Activated CD4-positive, alpha-beta T cell treated with anti-CD3 and anti-CD28 coated beads for 24 hours (primary cell): ENCODE measurements at places on chromosomes 2 and 18.

DNA sequence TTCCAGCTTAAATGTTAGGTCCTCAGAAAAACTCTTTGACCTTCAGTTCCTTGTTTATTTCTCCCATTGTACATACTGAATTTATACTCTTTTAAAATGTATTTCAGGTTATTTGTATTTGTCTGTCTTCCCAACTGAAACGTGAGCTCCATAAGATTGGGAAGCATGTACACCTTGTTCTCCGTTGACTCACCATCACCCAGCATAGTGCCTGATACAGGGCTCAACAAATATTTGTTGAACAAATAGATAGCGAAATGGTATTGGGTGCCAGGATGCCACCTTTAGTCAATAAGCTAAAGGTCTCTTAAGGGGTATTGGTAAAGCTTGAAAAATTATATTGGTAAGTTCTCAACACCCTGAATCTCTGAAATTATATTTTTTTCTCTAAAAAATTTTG, 1841.3 kb upstream of the CELF4 start:
- no peak for DNase-seq

DNA sequence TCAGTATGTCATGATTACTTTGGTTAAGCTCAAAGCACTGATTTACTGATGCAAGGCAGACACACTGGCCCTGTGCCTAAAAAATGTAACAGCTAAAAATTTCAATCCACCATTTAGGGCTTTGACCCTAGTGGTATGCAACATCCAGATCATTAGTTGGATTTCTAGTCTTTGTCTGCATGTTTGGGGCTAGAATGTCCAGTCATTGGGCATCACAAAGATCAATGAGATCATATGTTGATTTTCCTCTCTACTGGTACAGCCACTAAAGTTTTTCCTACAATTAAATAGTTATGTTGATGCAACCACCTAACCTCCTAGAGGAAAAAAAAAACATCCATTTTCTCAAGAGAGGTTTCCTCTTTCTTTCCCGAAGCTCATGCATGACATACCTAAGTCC, 53.4 kb upstream of the REV1 start:
- no peak for DNase-seq

DNA sequence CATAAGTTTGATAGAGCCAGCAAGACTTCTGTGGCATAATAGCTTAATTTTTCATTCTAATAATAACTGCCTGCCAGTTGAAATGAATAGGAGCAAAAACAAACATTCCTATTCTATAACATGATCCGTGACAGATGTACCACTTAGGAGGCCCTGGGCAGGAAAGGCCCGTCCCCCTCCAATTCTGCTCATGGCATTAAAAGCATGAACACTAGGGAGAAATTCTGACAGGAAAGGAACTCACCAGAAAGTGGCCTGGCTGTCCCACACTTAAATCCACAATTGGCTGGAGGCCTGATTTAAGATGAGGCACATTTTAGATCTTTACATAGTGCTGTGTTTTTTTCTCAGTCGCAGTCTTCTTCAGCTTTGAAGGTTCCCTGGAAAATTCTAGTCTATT, 261.9 kb upstream of the ETAA1 start:
- no peak for DNase-seq

DNA sequence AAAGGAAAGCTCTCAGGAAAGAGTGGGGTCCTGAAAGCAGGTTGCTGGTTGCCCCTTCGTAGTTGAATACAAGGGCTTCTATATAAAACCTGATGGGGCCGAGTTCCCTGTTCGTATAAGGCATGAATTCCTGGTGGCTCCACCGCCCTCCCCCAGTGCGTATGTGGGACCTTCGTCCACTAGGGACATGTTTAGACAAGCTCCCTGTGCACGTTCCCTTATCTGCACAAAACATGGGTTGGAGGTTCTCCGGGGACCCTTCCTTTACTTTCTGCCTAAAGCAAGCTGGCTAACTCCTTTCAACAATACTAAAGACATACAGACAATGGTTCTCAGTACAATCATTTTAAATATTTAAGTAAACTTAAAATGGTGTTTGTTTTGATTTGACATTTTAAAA, 8.0 kb downstream of the CLUL1 start:
- DNase-seq, result no peak

DNA sequence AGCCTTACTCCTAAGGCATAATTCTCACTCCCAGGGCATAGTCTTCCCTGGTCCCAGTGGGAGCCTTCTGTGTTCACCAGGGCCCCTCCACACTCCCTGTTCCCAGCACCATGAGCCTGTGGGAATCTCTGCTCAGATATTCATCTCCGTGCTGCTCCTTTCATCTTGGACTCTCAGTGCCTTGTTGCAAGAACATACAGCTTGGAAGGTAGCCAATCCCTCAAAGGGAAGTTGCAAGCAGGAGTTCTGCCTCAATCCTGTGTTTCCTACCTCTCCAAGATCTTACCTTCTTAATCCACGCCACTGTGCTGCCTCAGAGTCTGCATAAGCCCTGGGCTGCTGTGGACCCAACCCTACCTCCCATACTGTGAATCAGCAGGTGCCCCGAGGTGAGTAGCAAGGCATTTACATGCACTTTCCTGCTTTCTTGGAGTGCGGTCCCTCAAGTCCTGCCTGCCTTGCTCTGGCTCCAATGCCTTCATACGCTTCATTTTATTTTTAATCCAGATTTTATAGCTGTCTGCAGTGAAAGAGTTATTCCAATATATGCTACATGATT, 413.8 kb upstream of the RAB6C start:
- DNase-seq, result no peak

DNA sequence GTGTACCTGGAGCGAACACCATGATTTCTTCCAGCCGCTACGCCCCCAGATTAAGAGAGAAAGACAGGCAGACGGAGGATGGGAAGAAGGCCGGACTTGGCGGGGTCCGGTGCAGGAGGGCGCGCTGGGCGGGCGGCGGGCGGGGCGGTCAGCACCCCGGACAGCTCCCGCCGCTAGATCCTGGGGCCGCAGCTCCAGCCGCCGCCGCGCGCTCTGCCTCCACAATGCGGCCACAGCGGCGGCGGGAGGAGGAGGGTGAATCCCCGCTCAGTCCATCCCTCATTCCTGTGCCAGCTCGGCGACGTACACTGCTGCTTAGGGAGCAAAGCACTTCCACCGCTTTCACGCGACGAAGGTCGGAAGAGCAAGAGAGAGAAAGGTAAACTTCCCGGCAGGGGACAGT, at the start of gene AKAIN1:
AKAIN1 (minus strand) TSS at position 226 of the 403 bp plus-strand sequence; CDS start at position 22, 204 bp downstream.
- DNase-seq, result no peak

- DNase-seq, result no peak
These were observed 289.7 kb downstream of the TRIB2 start for GRCh38 chr2:13006426-13006825.

GRCh38 chr2:131093696-131094462, 619 bp upstream of the FAM168B start:
- DNase-seq, result no peak
